ENCODE measurements at places on chromosomes 2 and 18. TPM values are rescaled to one million over a fixed set of nuclear protein-coding genes. Genes with fewer than 3 reads are reported as not detected.

TMEM163 gene
- total RNA-seq: 0.43 TPM

CAPN14 gene
- not detected for total RNA-seq

GALNT14 gene
- total RNA-seq: not detected

GRCh38 chr18:41548521-41549260 lies 406.3 kb upstream of the PIK3C3 start:
- no peak for DNase-seq

DNA sequence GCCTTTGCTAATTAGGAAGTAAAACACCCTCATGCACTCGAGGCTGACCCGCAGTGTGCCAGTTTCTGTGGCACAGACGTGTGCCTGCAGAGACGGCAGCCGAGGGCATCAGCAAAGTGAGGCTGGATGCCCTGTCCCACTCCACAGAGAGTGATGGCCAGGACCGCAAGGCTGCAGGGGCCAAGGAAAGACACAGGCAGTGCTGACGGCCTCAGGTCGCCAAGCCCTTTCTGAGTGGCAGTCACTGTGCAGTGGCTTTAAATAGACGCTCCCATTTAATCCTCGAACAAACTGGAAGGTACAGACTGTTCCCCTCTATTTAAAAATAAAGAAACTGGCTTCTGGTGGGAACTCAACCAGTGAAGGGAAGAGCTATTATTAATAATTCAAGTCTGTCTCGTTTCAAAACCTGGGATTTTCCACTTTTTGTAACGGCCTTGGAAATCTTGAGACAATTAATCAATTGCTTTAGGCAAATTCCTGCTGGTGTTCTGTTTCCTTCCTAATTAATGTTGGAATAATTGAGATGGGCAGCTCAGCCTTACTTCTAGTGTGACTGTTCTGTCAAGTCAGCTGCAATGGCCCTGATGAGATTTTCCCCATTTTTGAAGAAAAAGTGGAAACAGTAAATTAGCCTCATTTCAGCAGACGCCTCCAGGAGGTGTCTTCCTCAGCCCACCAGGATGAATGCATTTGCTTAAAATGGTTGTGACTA lies 644.6 kb upstream of the RAB6C start:
- no peak for DNase-seq

- DNase-seq: no peak
These were observed 628 bp downstream of the CREG2 start for GRCh38 chr2:101386599-101387150.

DNA sequence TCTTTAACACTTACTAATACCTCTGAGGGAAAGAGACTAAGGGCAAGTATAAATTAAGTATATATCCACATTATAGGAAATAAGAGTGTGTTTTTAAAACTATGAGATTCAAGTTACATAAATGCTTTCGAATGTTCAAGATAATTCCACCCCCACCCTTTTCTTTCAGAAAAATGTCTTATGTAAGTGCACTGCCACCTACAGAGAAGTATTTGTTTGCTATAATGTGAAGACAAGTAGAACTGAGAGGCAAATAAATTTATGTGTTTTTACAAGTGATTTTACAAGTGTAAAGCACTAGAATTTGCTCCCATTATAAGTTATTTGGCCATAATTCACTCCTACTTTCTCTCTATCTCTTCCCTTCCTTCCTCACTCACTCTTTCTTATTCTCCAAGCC lies 99.9 kb upstream of the CRACDL start:
- DNase-seq: no peak

REG3A gene
- total RNA-seq: not detected

All from A172 (cell line).